ENCODE measurements at places on chromosomes 2 and 18.

GRCh38 chr2:47054868-47055267 lies 100.2 kb downstream of the STPG4 start:
- DNase-seq = no peak

DNA sequence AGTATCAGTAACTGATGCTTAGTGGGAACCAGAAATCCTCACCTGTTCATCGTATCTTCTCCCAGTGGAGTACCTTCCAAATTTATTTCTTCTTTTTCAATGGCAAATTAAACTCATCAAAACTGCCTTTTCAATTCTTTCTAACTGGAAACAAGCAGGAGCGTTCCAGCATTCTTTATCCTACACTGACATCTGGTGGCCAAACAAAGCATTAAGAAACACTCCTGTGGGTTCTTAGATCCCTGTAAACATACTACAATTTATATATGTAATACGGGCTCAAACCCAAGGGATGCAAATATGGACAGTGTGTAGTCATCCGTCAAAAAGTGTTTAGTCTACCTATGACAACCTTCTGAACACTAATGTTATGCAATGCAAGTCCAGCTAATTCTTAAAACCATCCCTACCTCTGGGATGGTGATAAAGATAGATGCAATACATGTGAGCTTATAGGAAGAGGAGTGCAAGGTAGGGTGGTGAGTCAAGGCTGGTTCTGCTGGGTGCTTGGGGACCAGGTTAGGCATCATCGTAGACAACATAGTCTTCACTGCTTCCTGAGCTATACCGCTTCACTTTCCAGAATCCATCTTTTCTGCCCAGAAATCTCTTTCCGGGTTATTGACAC lies 375.0 kb downstream of the CTNNA2 start:
- DNase-seq = peak; percentile 5

DNA sequence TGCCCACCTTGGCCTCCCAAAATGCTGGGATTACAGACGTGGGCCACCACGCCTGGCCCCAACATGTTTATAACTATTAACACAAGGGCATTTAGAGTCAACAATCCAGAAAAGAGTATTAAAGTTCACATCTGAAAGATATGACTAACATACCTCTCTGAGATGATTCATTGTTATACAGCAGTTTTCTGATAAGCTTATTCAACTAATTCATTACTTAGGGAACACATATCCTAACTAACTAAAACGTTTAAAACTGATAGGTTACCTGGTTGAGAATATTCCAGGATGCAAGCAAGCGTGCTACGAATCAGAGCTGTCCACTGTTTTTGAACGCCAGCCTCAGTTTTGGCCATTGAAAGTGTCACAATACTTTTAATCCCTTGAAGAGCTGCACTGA lies 34.0 kb upstream of the STRN start:
- no peak for DNase-seq

DNA sequence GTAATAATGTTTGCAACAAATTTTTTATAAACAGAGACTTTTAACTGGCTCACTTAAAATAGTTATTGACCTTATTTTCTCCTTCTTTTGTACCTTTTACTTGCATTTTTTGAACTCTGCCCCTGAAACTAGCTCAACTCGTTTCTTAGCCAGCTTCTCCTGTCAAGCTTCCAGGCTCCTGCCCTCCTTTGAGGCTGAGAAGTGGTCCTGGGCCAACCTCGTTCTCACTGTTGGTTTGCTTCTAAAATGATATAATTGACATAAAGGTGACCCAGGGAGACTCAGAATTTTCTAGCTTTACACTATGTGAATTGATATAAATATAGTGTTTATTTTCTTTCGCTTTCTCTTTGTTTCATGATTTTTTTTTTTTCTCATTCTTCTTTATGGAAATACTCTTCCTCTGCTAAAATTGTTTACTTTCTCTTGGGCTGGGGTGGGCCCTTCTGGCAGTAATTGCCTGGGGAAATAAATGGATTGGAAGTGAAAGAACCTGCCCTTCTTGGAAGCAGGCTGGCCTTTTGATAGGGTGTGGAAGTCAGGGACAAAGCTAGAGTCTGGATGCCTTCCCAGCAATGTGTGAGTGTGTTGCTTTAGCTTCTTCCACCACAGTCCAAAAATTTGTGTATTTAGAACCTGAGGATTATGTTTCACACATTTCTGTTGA lies 30.7 kb downstream of the GPD2 start:
- no peak for DNase-seq

- no peak for DNase-seq
Observed at GRCh38 chr2:136393514-136393913, 275.6 kb upstream of the CXCR4 start.

- DNase-seq = no peak
Observed at GRCh38 chr2:238521002-238521401, 94.3 kb downstream of the ASB1 start.

GRCh38 chr18:55877321-55877720 lies 289.3 kb upstream of the TCF4 start:
- DNase-seq = no peak

DNA sequence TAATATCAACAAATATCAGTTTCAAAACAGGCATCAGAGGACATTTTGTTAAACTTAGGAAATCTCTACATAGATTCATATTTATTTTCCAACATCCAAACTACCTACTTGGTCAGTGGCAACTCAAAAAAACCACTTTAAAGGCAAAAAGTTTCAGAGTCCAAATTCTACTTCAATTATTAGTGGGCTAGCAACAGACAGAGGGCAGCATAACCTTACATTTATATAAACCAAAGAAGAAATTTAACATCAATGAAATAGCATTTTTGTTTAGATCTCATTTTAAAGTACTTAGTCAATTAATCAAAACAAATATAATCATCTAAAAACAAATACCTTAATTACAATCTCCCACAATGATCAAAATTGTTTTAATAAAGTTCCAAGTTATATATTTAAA lies 33.3 kb downstream of the RTTN start:
- DNase-seq = no peak

GRCh38 chr2:140863713-140864112 lies 1267.1 kb downstream of the LRP1B start:
- no peak for DNase-seq

GRCh38 chr18:49531678-49532153 lies 30.1 kb upstream of the LIPG start:
- no peak for DNase-seq

GRCh38 chr18:7070466-7070865 lies 47.1 kb downstream of the LAMA1 start:
- no peak for DNase-seq

GRCh38 chr18:74382481-74383017 lies 66.9 kb downstream of the C18orf63 start:
- no peak for DNase-seq

DNA sequence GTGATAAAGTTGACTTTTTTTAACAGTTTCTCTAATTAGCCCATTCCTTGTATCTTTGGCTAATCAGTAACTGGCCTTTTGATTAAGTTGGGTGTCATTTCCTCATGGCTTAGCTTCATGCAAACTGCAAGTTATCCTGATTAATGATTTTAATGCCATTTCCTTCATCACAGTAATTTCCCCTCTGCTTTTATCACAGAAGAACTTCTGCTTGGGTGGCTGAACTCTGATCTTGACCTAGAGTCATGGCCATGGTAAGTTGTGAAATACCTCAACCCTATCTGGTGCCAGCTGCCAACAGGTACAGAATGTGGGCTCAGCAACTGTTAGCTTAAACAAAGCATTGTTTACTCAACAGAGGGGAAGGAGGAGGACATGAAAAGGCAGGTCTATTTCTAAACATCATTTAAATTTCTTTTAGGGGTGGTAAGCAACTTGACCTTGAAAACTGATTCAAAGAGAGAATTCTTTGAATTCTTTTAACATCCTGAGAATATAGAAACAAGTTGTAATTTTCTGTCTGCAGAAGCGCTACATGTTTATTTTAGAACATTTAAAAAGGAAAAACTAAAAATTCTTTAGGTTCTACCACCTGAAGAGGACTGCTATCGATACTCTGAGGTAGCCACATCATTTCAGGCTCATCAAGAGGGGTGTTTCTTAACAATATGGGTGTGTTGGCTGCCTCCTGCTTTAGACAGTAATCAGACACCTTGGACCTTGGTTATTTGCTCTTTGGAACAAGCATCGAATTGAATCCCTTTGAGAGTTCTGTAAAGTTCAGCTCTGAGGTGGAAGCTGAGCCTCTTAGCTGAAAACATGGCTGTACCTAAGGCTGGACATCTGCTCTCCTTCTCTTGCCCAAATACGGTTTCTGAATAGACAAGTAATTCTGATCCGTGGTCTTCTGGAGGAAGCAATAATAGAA lies 39.7 kb downstream of the ANXA4 start:
- no peak for DNase-seq

DNA sequence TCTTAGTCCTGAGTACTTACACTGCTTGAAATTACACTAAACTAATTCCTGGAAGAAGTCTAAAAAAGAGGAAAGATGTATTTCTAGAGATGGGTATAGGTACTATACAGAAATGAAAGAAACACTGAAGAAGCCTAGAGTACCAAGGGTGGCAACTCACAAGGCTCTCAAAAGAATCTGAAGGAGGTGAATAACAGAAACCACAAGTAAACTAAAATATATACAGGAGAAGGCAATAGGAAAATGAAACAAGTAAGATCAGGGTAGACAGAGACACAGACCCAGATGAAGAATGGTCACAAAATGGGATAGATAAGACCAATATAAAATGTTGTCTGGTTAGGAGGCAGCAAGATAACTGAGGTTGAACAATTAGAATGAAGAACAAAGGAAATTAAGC lies 59.9 kb downstream of the USP37 start:
- DNase-seq = no peak

DNA sequence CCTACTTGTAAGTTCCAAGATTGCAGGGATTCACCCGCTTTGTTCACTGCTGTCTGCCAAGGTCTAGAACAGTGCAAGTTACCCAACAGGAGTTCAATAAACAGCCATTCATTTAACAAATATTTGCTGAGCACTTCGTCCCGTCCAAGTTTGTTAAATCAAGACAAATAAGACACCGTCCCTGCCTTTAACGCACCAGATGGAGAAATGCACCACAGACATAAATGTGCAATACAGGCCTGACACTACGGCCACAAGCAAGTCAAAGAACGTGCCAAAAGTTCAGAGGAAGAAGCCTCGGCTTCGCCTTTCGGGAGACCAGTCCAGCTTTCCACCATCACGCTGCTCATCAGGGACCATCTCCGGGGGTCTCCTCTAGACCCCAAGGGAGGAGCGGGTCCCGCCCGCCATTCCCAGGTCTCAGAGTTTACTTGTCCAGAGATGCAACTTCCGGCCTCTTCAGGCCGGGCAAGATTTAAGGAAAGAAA lies 429 bp downstream of the C2orf76 start:
- DNase-seq = peak; percentile 15

GRCh38 chr2:221310730-221311129 lies 261.4 kb downstream of the EPHA4 start:
- no peak for DNase-seq

DNA sequence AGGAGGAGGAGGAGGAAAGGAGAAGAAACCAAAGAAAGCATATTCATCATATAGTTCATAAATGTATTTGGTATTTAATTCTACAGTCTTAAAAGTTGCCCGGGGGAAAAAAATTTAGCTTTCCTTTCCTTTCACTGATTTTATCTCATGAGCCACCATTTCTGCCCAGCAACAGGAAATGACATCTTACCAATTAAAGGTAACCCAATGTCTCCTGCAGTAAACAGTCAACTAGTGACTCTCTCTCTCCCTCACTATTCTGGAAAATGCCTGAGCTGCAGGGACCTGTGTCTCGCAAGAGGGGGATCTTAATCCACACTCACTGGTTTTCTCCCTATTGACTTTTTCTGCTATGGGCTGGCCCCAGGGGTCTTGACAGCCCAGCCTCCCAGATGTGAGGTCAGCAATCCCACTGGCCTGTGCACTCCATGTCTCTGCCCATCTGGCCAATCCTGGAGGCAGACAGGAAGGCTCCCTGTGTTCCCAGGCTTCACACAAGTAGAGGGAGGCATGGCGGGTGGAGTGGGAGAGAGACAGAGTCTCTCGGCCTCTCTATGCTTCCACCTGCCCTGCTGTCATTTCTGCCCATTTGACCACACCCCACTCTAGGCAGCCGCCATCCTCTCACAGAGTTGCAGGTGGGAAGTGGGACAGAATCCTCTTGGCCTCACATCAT lies 85.4 kb upstream of the CABLES1 start:
- no peak for DNase-seq

GRCh38 chr2:79740879-79741443 lies 228.1 kb downstream of the CTNNA2 start:
- no peak for DNase-seq

- no peak for DNase-seq
Observed at GRCh38 chr18:47970664-47971531, 40.4 kb upstream of the SMAD2 start.

- DNase-seq = no peak
Observed at GRCh38 chr2:213185147-213185822, 33.9 kb upstream of the IKZF2 start.

DNA sequence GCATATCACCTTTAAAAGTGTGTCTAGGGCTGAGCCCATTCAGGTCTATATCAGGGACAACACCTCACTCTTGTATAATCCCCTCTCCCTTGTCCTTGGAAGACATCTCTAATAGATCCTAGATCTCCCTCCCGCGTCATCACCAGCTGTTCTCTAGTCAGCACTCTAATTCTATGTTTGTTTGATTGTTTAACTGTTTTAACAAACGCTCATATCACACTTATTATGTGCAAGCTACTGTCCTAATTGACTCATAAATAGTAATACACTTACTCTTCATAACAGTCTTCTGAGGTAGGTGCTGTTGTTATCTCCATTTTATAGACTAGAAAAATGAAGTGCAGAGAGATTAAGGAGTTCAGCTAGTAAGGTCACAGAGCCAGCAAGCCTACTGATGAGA lies 1.6 kb upstream of the ERMN start:
- no peak for DNase-seq

DNA sequence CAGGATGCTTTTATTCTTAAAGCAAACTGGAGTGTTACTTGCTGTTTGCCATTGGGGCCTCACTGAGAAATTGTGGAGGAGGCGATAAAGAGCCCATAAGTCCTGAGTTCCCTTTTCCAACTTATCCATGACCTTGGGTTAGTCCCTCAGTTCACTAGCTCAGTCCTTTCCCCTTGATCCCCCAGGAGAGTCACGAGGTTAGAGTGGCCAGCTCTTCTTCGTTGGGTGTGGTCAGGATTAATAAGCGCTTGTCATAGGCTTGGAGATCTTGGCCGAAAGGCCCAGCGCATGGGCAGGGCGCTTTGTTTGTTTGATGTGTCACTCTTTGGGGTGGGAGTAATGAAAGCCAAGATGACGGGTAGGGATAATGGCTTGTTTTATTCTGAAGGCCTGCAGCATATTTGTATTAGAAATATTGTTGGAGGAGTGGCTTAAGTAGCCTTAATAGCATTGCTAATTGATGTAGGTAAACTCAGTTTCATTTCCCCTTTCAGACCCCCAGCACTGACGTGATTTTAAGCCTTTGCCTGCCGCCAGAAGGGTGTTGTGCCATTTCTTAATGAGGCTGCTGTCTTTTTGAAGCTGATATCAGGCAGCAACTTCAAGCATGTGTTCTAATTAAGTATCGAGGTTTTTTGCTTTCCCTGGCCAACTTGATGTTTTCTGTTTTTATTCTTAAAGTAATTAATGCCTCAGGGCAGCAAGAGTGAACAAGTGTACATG lies 15.7 kb downstream of the GRHL1 start:
- DNase-seq = no peak

GRCh38 chr18:3451989-3452749 lies 2.2 kb downstream of the TGIF1 start:
- peak; percentile 38 for DNase-seq

- DNase-seq = no peak
Observed at GRCh38 chr2:208329485-208329884, 63.4 kb downstream of the PIKFYVE start.

GRCh38 chr2:228541789-228542188 lies 360.3 kb upstream of the SPHKAP start:
- no peak for DNase-seq
